Activated CD4-positive, alpha-beta T cell treated with anti-CD3 and anti-CD28 coated beads, Interleukin-2, amount 50 U/mL, for 16 hours (primary cell): ENCODE measurements at places on chromosomes 11 and 22.
A peak's percentile ranks its signal among the peaks of the same experiment; 100 is the strongest.

- no peak for DNase-seq
Observed at GRCh38 chr22:33400061-33400840, 342.1 kb upstream of the SYN3 start.

- no peak for DNase-seq
Observed at GRCh38 chr11:64870893-64871466, 7.4 kb downstream of the EHD1 start.

DNA sequence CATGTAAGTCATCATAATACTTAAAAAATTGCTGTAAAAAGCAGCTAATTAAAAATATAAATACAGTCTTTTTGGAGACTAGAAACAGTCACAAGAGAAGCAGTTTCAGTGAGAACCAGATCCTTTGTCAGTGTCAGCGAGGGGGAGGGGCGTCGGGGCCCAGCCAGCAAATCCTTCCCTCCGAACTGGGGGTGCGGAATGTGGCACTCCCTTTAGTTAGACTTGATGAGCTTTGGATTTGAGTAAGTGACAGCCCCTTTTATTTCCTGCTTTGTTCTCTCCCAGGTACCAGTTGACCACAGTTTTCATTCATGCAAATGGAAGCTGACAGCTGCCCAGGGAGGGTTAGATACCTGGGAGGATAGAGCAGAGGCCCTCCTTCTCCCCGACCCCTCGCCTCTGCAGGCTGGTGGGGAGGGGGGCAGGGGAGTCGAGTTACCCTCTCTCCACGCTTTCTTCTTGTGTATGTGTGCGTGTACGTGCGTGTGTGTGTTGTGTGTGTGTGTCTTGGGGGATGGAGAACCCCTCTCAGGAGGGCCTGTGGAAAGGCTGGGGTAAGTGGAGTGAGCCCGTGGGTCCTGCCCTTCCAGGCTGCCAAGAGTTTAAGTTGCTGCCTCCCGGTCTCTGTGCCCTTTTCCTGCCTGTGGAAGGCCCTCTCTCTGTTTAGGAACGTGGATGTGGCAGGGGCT is 38.3 kb downstream of the PTPRJ start:
- DNase-seq = peak; percentile 60

DNA sequence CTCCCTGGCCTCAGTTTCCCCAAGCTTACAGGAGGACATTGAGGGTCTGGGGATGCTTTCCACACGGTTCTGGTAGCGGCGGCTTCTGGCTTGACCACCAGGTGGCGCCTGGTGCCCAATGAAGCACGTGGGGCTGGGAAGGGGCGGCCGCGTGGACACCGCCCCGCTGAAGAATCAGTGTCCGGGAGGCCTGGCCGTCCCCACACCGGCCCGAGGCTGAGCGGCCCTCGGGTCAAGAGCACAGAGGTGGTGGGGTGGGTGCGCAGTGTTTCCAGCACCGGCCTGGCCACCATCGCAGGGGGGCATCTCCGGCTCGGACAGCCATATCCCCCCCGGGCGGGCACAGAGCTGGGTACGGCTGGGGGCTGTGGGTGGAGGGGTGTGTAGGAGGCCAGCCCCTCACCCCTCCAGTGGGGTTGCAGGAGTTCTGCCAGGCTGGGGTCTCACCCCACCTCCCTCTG is 27.8 kb upstream of the PPARA start:
- DNase-seq = peak; percentile 71

GRCh38 chr11:130429983-130430382 is 1.6 kb upstream of the ADAMTS8 start:
- no peak for DNase-seq

DNA sequence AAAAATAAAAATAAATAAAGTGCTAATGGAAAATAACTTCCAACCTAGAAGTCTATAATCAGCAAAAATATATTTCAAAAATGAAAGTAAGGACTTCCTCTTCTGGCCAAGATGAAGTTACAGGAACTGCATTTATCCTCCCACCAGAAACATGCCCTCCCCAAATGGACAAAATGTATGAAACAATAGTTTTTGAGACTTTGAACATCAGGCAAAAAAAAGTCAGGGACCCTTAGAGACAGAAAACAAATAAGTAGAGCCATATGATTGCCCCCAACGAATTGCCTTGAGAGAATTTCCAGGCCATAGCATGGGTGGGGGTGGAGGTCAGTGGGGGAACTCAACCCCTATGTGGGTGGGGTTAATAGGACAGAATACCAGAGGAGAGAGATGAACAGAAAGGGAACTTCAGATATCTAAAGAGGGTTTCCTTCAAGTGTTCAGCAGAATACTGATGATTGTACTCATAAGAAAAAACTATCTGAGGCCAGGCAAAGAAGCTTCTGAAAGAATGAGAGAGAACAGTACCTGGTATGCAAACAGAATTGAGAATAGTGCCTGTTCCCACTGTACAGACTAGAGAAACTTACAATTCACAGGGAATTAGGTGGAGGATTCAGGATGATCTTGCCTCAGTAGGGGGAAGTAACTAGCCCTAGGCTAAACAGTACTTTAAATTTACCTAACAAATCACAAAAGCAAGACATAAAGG is 26.6 kb upstream of the IL10RA start:
- no peak for DNase-seq

GRCh38 chr11:111417011-111417765 is 38.1 kb upstream of the POU2AF1 start:
- DNase-seq = no peak

GRCh38 chr11:125091247-125091876 is 20.1 kb downstream of the TMEM218 start:
- DNase-seq = peak; percentile 3

DNA sequence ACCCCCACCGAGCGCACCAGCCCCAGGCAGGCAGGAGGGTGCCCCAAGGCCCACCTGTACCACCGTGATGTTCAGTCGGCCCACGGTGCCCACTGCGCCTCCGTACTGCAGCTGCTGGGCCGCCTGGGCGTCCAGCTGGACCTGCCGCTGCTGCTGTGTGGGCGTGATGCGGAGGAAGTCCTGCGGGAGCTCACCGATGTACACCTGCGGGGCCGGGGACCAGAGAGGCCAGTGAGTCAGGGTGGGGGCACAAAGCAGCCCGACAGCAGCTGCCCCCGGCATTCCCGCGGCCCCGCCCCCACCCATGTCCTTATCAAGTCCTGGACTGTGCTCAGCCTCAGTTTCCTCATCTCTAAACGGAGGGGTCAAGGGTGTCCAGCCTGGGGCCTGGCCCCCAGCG is 13.8 kb downstream of the TOLLIP start:
- DNase-seq = no peak

GRCh38 chr11:11157185-11157584 is 195.9 kb downstream of the CSNK2A3 start:
- DNase-seq = peak; percentile 39

- peak; percentile 52 for DNase-seq
Observed at GRCh38 chr11:18731949-18732821, 6.2 kb upstream of the IGSF22 start.

DNA sequence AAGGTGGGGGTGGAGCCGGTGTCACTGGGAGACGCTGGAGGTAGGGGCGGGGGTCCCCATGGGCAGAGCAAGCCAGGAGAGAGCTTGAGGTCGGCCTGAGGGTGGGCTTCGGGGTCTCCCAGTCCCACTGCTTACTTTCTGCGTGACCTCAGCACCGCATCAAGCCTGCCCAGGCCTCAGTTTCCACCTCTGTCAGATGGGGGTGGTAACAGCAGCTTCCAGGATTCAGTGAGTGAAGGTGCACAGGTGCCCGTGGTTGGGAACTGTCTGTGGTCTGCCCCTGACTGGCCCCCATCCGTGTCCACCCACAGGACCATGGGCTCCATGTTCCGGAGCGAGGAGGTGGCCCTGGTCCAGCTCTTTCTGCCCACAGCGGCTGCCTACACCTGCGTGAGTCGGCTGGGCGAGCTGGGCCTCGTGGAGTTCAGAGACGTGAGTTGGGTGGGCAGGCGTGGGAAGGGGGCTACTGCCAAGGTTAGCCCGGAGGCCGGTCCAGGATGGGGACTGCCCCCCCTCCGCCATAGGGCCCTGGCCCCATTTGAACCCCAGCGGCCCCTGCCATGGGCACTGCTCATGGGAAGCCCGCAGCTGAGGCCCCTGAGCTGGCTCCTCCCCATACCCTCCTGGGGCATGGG is 2.2 kb downstream of the TCIRG1 start:
- no peak for DNase-seq

DNA sequence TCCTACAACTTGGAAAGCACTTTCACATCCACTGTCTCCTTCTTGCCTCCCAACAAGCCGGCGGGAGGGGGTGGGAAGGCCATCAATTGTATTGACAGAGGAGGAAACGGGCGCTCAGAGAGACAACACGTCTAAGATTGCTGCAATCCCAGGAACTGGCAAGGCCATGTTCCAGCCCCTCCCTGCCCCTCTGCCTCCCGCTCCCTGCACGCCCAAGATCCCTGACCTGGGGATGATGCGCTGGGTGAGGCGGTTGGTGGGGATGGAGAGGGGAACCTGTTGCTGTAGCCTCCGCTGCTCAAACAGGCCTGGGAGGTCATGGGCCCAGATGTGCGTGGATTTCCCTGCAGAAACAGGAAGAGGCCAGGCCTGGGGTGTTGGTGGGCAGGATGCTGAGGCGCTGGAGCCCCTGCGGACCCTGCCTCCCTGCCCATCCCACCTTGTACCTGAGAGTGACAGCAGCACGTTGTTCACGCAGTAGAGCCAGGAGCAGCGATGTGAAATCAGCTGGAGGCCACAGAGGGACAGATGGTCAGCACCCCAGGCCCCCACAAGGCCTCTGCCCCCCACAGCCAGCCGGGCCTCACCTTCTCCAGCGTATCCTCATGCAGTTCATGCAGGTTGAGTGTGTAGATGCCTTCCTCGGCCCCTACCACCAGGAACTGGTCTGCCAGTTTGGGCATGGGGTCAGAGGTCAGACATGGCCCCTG is 6.8 kb downstream of the MAP4K2 start:
- DNase-seq = no peak

DNA sequence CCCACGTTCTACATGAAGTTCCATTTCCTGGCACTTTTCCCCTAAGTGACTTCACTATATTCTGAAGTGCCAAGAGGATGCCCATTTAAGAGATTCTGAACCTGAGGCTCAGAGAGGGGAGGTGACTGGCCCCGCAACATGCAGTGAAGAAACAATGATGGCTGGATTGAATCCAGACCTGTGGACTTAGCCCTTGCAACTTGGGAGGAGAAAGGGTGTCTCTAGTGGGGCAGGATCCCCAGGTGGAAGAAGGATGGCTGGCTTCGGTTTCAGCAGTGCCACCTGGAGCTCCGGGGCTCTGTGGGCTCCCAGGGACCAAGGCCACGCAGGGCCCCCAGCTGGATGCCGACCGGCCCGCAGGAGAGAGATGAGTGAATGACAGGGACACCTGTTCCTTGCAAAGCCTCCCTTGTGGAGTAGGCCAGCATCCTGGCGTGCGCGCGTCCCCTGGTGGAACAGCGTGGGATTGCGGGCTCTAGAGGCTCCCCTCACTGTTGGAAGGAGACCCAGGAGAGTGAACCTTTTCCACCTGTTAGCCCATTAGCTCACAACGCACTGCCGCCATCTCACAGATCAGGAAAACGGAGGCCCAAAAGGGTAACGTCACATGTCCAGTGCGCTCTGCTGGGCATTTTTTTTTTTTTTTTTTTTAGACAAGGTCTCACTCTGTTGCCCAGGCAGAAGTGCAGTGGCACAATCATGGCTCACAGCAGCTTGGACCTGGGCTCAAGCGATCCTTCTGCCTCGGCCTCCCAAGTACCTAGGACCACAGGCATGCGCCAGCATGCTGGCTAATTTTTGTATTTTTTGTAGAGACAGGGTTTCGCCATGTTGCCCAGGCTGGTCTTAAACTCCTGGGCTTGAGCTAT is 104.7 kb downstream of the KIAA1671 start:
- peak; percentile 85 for DNase-seq
